A549 treated with dexamethasone at 1 μM for 4 hours (cell line): ENCODE measurements at places on chromosomes 3 and 15. TPM values are rescaled to one million over a fixed set of nuclear protein-coding genes. Genes with fewer than 3 reads are reported as not detected.

NECTIN3 gene
- total RNA-seq: 17.5 to 30.3 TPM (median 25.2 TPM) in 5 replicates

CDHR4 gene
- total RNA-seq: 0.15 to 0.26 TPM (median 0.24 TPM) in 5 replicates

NT5DC2 gene
- total RNA-seq: 82.0 to 105 TPM (median 98.6 TPM) in 5 replicates

MKRN3 gene
- 1.1 to 2.1 TPM (median 1.9 TPM) in 5 replicates for total RNA-seq

TGM5 gene
- not detected in 5 replicates for total RNA-seq

GOLGA8T gene
- 1.1 to 1.9 TPM (median 1.6 TPM) in 5 replicates for total RNA-seq

CSTA gene
- 0.58 to 1.6 TPM (median 1.0 TPM) in 5 replicates for total RNA-seq

DCBLD2 gene
- 192 to 299 TPM (median 276 TPM) in 5 replicates for total RNA-seq

PRSS50 gene
- total RNA-seq: not detected in 5 replicates

ZCWPW2 gene
- not detected in 5 replicates for total RNA-seq

GNAT1 gene
- 0.03 to 0.48 TPM (median 0.21 TPM) in 4 of 5 replicates, not detected in the other for total RNA-seq

ABHD10 gene
- total RNA-seq: 15.4 to 18.9 TPM (median 18.3 TPM) in 5 replicates

IQCF6 gene
- not detected in 5 replicates for total RNA-seq

CACNA1D gene
- total RNA-seq: 0.54 to 1.1 TPM (median 0.88 TPM) in 5 replicates

HES1 gene
- total RNA-seq: 9.6 to 11.4 TPM (median 10.0 TPM) in 5 replicates

FBXW12 gene
- not detected in 5 replicates for total RNA-seq
